NCI-H2171 (cell line): ENCODE measurements at places on chromosomes 13 and 19.

- peak; percentile 11 for DNase-seq
Observed at GRCh38 chr19:50909240-50910070, 1.7 kb downstream of the KLK4 start.

GRCh38 chr19:30395283-30395682 is 23.1 kb downstream of the ZNF536 start:
- no peak for DNase-seq

GRCh38 chr19:33157906-33158305 is 26.0 kb downstream of the WDR88 start:
- no peak for DNase-seq

- no peak for DNase-seq
Observed at GRCh38 chr13:48232420-48233045, 473 bp upstream of the ITM2B start.

DNA sequence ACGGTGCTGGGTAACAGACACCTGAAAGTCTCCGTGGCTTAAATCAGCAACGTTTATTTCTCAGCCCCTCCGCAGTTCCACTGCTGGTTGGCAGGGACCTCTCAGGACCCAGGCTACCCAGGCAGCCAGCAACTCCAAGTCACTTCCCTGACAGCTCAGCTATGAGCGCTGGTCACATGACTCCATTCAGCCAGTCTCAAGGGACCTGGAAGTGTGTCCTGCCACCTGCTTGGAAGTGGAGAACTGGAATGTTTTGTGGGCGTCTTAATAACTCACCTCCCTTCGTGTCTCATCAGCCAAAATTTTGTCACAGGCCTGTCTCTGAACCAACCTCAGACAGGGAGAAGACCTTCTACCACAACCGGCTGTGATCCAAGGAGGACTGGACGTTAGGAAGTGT is 72.8 kb downstream of the DPF1 start:
- DNase-seq = peak; percentile 21

DNA sequence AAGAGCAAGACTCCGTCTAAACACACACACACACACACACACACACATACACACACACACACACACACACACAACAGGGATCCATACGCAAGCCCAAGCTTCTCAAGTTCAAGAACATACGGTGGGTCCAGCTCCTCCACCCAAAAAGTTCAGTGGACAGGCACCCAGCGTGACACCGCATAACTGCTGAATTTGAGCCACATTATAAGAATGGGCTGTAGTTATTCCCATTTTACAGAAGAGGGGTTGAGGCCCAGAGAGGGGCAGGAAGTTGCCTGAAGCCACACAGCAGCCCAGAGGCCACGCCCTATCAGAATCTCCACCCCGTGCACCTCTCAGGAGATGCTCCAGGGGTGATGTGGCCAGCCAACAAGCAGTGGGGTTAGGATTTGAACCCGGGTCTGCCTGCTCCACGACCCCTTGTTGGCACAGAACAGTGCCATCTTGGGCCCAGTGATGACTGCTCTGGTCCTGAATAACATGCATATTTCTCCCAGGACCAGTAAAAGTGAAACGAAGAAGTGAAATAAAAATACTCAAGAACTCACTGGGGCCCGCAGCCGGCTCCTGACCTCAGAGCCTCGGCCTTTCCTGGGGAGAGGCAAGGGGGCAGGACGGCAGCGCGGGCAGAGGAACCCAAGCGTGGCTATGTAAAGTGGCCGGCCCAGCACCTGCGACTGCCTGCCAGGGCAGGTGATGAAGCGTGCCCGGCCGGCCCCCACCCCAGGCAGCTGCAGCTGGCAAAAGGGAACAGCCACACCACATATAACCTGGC is 61.9 kb downstream of the AP1M1 start:
- DNase-seq = no peak

DNA sequence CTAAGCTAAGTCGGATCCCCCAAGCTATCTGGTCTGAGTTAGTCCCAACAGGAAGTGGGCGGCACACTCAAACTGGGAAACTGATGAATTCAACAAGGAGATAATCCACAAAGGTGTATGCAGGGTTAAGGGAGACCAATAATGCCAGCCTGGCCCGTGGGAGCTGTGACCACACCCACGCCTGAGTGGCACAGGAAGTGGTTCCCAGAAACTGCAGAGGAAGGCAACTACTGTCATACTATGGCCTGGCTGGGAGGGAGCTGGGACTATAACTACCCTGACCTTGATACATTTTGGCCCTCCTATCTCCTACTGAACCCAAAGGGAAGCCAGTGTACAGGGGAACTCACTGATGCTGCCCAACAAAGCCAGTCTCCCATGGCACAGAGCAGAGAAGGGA is 85.5 kb upstream of the TDRD3 start:
- no peak for DNase-seq

- no peak for DNase-seq
Observed at GRCh38 chr13:33328701-33329100, 43.1 kb upstream of the STARD13 start.

DNA sequence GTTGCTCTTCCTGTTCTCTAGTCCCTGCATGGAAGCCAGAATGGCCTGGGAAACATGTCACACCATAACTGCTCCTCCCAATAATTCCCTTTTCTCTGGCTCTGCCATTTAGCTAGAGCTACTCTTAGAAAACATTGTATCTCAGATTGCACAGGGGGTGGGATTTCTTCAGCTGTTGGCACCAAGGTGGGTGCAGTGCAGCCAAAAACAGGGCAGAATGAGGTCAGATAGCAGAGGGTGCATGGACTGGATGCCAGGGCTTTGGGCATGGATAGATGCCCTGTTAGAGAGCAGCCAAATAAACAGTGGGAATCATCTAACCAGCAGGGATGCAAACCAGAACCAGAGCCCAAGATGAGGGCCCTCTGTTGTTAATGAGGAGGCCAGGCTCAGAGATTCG is 4.9 kb upstream of the AMER2 start:
- DNase-seq = no peak

DNA sequence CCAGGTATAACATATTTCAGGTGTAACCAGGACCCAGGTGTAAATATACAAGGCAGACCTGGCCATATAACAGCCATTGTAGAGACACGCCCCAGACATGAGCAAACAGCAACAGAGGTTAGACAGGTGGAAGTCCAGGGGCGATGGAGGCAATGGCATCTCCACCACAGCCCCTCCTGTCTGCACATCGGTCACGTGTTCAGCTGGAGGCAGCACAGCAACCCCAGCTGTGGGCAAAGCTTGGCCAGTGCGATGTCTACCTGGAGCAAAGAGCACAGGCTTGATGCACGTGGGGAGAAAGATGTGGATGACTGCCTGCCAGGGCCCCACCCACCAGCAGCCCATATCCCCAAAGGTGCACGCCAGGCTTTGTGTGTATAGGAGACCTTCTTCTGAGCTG is 4.4 kb downstream of the CYP4F2 start:
- DNase-seq = no peak

DNA sequence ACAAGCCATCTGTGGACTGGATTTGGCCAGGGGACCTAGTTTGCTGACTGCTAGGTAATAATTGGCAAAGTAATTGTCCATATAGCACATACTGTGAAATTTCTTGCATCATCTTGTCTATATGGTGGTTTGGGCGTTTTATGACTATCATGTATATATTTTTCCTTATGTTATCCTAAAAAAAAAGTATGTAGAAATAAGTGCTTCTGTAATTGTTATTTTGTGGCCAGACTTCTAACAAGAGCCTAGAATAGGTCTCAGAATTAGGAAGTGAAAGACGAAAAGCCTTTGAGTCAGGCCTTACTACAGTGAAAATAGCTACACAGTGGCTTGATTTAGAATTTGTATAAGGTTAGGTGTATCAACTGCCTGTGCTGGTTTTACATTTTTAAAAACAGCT is 4.2 kb downstream of the FNDC3A start:
- DNase-seq = no peak

- no peak for DNase-seq
Observed at GRCh38 chr19:34430738-34431625, 2.8 kb downstream of the UBA2 start.

DNA sequence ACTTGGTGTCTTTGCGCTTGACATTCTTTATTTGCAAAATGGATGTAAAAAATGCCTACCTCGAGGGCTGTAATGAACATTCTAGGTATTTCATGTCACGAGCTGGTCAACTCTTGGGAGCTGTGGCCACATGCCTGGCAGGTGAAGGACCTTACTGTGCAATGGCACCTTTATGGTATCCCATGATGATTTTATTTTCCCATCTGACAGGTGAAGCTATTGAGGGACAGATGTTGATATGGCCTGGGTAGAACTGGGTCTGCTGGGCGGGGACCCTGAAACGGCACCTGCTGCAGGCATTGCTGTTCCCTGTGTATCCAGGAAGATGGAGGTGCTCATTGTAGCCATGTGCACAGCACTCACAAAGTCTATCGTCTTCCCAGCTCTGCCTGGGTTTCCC is 332.2 kb downstream of the TEX29 start:
- DNase-seq = no peak

DNA sequence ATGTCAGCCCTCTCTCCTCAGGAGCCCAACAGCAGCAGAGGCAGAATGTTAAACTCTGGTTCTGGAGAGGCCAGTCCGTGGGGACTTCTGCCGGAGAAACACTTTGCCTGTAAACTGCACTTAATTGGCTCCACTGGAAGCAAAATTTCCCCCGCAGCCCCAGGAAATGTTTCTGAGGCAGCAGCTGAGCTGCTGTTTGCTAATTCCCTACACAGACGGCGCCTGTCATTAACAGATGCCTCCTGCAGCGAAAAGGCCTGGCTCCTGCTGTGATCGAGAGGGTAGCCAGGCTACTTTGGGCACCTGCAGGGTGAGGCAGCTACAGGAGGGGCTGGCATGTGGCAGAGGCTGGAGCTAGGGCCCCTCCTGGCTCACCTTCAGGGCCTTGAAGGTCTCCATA is 5.2 kb upstream of the TM6SF2 start:
- peak; percentile 77 for DNase-seq

DNA sequence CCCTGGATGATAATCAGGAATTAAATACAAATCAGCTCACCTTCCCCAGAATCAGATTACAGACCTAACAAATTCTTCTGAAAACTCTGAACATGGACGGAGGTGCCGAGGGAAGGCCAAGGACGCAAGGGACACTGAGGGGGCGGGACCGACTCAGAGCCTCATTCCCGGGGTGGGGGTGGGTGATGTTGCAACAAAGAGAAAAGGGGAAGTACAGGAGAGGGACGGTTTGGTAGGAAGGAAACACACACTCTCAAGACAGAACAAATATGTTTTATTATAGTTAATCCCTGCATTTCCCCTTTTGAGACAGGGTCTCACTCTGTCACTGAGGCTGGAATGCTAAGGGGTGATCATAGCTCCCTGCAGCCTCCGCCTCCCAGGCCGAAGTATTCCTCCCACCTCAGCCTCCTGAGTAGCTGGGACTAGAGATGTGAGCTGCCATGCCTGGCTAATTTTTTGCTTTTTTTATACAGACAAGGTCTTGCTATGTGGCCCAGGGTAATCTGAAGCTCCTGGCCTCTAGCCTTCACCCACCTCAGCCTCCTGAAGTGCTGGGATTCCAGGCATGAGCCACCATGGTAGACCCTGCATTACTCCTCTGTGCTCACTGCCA is 786 bp upstream of the LILRA2 start:
- DNase-seq = no peak

DNA sequence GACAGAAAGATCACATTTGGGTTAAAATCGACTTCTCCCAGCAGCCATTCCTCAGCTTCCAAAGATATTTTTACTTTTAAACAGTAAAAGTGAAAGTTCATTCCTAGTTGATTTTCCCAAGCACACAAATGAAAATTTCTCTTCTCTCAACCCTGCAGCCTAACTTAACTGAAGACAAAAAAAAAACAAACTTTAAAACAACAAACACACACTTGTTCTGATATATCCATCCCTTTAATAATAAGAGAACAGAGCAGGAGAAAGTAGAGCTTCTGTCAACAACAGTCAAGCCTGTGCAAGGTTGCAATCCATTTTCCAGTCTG is 72.9 kb downstream of the STK24 start:
- DNase-seq = no peak

GRCh38 chr13:73177916-73178565 is 119.2 kb downstream of the KLF5 start:
- no peak for DNase-seq

DNA sequence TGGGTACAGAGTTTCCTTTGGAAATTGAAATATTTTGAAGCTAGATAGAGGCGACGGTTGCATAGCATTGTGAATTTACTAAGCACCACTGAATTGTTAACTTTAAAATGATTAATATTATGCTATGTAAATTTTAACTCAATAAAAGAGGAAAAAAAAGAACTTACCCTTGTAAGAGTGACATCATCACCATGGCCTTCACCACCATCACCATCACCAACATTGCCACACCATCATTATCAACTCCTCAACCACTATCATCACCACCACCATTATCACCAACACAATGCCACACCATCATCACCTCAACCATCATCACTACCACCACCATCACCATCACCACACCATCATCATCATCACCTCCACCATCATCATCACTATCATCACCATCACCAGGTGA is 113.9 kb downstream of the TUBA3C start:
- DNase-seq = no peak

- no peak for DNase-seq
Observed at GRCh38 chr19:15324791-15325519, 7.4 kb downstream of the BRD4 start.

DNA sequence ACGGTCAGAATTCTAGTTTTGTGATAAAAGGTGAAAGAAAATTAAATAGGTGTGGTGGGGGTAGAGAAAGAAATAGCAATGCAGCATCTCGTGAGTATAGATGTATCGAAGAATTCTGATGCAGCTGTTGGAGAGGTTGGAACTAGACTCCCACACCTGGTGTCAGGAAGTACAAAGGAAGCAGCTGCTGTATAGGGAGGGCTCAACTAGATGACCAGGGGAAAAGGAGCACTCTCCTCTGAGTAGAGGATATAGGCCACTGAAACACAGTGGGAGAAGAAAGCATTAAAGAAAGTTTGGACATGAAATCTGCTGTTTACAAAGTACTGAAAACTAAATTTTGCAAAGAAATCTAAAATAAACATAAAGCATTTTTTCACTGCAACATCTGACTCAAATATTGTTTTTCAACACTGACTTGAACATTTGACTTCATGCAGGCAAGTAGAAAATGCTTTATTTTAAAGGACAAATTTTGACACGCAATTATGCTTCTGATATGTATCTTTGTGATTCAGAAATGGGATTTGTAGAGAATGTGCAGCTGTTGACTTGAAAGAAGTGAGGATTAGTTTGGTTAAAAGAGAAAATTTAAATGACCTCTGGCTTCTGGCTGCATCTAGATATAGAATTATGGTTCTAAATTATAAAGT is 82.2 kb downstream of the MIPEP start:
- DNase-seq = no peak

GRCh38 chr13:78700121-78700910 is 41.4 kb upstream of the OBI1 start:
- no peak for DNase-seq

- no peak for DNase-seq
Observed at GRCh38 chr13:30654430-30654829, 36.7 kb downstream of the USPL1 start.

DNA sequence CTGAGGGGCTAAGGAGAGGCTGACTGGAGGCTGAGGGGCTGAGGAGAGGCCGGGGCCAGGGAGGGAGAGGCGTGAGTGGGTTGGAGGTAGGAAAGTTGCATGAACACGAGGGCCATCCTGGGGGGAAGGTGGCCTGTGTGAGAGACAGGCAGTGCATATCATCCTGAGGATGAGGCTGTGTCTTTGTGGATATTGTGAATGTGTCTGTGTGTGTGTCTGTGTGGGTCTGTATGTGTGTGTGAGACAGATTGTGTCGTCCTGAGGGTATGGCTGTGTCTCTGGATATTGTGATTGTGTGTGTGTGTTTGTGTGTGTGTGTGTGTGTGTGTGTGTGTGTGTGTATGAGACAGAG is 422 bp downstream of the ZNF71 start:
- DNase-seq = no peak

GRCh38 chr19:12000152-12000981 is 35.1 kb downstream of the ZNF433 start:
- DNase-seq = no peak
